Cortex of kidney (tissue), 1 donor: ENCODE measurements at places on chromosomes 7 and 10.

- no peak for DNase-seq
These were observed 6.9 kb downstream of the IFIT1B start for GRCh38 chr10:89384474-89385340.

DNA sequence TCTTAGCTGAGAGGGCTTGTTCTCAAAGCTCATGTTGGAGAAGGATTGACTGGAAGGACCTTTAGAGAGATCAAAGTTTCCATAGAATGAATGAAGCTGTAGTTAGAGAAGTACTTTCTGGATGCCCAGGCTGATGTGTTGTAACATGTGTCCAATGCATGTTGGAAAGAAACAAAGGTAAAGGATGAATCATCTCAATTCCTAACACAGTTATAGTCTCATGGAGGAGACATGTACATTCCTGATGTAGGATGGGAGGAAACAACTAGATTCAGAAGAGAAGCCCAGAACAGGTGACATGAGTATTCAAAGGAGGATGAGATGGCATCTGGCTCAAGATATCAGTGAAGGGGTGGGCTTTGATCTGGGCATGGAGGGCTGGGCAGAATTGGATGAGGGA is 152.7 kb downstream of the SH2D4B start:
- no peak for DNase-seq

DNA sequence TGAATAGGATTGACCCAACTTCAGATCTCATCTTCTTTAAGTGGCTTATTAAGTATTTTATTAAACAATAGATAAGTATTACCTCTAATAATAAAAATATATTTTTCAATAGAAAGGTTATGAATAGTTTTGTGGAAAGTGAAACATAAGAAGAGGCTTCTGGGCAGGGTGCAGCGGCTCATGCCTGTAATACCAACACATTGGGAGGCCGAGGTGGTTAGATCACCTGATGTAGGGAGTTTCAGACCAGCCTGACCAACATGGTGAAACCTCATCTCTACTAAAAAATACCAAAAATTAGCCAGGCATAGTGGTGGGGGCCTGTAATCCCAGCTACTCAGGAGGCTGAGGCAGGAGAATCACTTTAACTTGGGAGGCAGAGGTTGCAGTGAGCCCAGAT is 26.5 kb downstream of the GPR85 start:
- DNase-seq = no peak

GRCh38 chr7:78019447-78020135 is 221.0 kb downstream of the PHTF2 start:
- no peak for DNase-seq

DNA sequence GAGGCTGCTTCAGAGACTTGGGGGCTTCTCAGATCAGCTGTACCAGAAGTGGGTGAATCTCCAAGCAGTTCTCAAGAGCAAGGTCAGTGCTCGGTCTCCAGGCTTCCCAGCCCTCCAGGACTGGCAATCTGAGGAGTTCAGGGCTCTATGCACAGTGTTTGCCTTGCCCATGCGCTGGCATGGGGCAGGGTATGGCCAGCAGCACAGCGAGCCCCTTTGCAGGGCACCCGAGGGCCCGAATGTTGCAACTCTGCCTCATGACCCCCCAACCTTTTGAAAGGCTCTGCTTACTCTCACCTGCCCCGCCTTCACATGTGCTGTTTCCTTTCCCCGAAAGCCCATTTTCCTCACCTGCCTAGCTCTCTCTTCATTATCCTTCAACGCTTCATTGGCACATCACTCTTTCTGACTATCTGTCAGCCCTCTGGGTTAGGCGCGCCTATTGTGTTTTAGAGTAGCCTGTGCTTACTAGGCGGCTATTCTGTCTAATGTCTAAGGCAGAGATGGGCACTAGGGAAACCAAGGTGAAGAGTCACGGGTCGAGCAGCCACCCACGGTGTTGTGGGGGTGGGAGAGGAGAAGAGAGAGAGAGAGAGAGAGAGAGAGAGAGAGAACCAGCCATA is 83.6 kb downstream of the WDFY4 start:
- DNase-seq = no peak

DNA sequence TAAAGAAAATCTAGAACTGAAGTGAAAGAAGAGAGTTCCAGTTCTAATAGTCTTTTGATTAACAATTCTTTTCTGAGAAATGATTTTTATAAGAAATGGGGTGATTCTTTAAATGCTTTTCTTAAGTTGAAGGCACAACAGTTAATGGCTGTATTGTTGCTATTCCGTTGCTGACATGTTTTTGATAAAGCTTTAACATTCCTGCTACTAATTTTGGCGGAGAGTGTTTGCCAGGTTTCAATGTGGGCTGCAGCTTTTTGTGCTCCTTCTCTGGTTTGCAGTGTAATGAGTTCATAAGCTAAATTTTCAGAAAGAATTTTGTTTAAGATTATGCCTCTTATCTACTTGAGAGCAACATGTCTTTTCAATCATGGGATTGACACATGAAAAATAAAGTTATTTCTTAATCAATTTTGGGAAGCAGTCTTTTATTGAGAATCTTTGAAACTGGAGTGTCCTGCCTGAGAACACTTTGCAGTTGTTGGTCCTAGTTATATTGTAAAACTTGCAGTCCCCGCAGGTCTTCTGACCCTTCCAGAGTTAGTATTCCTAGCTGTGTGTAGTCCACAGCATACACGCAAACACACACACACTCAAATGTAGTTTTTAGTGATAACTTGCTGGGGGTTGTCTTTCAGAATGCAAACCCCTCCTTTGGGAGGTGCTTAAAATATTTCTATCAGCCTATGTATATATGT is 56.7 kb downstream of the COL17A1 start:
- no peak for DNase-seq

- no peak for DNase-seq
These were observed 36.4 kb upstream of the ASL start for GRCh38 chr7:66039094-66039670.

DNA sequence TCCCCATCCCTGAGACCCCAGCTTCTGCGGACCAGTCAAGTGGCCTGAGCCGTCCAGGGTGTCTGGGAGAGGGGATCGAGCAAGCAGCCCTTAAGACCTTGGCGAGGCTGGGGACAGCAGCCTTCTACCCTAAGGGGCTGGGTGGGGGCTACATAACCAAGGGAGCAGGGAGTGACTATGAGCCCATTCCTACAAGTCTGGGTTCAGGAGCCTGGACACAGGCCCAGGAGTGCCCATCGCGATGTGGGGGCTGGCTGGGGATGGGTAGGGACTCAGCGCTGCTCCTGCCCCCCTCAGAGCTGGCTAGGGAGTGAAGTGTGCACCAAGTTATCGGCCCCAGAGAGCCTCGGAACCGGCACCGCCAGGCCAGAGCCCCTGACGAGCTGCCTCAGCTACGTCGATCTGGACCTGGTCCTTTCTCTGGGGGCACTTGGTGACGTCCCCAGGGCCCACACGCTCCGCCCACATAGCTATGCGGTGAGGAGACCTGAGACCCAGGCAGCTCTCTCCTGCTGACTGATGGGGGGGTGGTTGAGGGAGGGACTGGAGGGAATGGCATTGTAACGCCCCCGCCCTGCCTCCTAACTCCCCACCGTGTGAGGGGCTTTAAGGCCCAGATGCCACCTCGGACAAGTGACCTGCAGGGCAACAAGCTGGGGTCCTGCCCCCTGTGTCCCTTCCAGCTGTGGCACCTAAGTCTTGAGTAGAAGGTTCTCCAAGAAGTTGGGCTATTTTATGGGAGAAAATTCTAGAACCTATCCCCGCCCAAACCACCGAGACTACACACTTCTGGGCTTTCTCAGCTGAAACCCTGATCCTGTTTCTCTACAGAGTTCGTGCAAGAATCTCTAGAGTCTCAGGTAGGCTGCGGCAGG is 2.5 kb downstream of the SAP25 start:
- no peak for DNase-seq

DNA sequence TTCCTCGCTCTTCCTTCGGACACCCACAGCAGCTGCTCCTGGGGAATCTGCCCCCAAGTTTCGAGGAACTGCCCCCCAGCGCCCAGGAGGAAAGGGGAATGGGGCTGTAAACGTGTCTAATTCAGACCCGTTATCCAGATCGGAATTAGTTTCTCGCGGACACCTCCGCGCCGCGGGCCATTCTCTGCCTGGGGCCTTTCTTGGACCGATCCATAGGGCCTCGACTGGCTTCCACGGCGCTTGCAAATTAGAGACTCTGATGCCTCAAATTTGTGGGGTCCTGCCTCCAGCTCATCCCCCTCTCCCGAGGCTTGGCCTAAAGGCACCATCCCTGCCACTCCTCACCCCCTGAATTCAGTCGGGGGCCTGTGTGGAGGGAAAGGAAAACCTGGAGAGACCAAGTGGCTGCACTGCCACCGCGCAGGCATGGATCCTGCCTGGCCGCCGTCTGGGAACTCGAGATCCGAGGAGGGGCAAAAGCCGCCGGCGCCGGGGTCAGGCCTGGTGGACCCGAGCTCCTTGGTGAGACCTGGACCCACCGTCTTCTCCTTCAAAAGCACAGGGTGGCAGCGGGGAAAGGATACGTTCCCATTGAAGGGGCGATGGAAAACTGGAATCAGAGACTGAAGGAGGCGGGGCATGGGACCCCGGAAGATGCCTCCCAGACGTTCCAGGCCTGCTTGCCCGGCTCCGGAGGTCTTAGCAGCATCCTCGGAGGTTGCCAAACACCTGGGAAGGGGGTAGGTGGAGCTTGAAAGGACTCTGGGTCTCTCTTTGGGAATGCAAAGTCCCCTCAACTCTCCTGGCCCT is 13.7 kb downstream of the LBX1 start:
- DNase-seq = no peak

DNA sequence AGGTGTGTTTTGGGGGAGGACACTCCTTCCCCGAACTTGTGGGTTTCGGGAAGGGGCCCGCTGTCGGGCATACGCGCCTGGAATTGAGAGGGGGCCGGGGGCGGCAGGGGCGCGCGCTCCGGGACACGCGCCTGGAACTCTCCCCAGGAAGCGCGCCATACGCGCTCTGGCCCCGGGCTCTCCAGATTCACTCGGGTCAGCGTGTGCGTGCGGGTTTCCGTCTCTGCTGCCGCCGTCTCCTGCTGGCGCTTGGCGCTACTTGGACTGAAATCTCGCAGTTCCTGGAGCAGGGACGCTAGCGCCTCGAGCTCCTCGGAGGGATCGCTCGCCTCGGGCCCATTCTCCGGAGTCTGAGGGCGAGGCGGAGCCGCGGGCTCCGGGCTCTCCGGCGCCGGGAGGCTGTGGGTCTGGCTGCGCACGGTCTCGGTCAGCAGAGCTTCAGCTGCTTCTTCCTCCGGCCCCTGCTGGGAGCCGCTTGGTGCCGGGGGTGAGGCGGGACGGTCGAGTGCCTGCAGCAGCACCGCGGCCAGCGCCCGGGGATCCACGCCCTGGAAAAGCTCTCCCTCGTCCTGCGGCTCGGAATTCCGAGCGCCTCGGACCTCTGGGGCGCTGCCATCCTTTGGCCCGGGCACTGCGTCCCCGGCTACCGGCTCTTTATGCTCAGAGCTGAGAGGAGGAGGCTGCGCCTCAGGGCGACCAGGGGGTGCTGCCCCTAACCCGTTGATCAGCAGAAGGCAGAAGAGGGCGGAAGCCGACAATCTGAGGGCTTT is 1.1 kb downstream of the VGF start:
- no peak for DNase-seq

- DNase-seq = no peak
These were observed 93.5 kb downstream of the AKAP9 start for GRCh38 chr7:92034116-92034515.

GRCh38 chr7:32204361-32205018 is 134.3 kb upstream of the PDE1C start:
- no peak for DNase-seq

GRCh38 chr7:16660702-16661464 is 14.9 kb downstream of the BZW2 start:
- DNase-seq = no peak

GRCh38 chr7:70132852-70133690 is 534.8 kb downstream of the AUTS2 start:
- DNase-seq = no peak
